ENCODE measurements at places on chromosomes 13 and 19.

DNA sequence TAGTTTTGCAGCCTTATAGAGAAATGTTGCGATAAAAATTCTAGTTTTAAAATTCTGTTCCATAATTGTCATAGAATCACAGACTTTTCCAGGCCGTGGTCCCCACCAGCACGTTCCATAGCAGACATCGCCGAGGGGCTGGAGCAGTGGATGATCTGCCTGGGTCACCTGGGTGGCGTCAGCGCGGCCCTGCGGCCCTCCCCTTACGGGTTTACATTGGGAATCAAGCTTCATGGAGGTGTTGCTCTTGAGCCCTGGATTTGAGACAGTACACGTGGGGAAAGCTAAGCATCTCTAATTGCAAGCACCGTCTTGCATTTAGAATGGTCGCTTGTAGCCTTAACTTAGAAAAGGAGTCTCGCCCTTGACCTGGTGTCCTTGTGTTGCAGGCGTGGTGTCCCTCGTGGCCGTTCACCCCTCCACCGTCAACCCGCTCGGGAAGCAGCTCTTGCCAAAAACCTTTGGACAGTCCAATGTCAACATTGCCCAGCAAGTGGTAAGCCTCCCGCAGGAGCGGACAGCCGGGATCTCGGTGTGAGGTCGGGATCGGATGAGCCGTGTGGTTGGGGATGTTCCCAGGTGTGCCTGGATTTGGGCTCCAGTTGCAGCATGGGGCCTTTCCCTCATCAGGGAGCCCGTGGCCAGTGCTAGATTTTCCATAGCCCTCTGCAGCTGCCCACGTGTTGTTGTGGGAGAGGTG is 35.1 kb downstream of the ATP4B start:
- DNase-seq, result no peak

GRCh38 chr13:99796175-99796819 is 175.3 kb downstream of the ZIC5 start:
- no peak for DNase-seq

GRCh38 chr19:9498183-9498902 is at the start of gene ZNF560:
Gene ZNF560 (minus strand): TSS chr19:9498616. CDS start chr19:9475313, 23,303 bp downstream.
- DNase-seq, result no peak

DNA sequence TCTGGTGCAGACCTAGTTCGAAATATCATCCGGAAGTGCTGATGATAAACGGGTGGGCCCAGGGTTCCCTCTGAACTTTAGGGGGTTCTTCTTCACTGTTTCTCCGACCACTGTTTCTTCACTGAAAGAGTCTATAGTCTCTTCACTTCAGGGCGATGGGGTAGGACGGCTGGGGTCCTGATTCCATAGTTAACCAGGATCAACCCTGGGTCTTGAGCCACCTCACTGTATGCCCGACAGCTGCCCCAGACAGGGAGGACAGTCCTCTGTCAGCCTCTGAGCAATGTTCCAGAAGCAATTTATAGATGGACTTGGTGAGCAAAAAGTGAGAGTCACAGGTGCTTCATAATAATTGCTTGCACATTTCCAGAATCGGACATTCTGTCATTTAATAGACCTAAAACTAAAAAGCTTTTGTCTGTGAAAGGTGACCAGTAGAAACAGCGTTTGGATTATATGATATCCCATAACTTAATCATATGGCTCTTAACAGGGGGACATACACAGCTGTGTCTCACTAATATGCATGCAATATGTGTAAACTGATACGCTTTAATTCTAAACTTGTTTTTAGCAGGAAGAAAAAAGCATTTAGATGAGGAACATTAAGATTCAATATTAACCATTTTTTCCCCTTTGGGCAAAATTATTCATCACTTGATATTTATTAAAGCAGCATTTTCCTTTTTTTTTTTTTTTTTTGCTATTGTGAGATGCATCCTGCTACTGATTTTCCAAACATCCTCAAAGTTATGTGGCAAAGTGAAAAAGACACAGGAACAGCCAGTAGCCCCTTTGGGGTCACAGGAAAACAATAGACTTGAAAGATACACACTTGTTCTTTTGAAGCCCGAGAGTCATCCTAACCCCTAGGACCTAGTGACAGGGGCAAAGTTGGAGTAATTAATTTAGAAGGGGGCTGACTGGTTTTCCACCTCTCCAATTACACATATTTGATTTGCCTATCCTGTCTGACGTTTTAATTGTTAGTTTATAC is 277.0 kb downstream of the ZNF536 start:
- no peak for DNase-seq

DNA sequence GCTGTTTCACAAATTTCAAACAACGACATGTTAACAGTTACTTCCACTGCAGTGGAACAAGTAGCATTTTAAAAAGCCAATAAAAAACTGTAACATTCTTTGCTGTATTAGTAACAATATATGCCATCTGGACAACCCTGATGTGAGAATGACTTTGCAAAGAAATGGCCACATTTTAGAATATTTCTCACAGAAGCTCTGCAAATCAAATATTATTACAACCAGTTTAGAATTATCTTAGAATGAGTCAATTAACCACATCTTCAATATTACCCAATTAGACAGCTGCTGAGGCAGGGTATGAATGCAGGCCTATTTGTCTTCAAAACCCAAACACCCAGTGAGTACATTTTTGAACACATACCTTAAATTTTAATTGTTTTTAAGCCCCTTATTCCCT is 3.2 kb downstream of the ZNF699 start:
- no peak for DNase-seq

Data from NCI-H524 (cell line).